ENCODE measurements at places on chromosomes 12 and 14.

DNA sequence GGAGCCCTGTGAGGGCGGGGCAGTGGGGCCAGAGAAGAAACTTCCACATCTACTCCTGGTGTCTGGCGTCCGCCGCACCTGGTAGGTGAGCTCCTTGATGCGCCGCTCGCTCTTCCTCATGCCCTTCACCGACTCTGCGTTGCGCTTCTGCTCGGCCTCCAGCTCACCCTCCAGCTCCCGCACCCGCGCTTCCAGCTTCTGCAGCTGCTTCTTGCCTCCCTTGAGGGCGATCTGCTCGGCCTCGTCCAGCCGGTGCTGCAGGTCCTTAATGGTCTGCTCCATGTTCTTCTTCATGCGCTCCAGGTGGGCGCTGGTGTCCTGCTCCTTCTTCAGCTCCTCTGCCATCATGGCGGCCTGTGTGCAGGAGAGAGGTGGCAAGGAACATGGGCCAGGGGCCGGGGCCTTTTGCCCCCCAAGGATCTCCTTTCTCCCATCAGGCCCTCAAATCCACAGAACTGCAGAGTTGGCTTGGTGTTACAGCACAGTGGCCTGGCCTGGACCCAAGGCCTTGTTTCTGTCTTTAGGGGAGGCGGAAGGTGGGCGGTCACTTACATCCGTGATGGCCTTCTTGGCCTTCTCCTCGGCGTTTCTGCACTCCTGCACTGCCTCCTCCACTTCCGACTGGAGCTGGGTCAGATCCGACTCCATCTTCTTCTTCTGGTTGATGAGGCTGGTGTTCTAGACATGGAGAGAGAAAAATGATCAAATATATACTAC is 7.7 kb downstream of the CMTM5 start:
- DNase-seq = no peak

GRCh38 chr12:6641131-6641530 is 5.4 kb upstream of the LPAR5 start:
- no peak for DNase-seq

DNA sequence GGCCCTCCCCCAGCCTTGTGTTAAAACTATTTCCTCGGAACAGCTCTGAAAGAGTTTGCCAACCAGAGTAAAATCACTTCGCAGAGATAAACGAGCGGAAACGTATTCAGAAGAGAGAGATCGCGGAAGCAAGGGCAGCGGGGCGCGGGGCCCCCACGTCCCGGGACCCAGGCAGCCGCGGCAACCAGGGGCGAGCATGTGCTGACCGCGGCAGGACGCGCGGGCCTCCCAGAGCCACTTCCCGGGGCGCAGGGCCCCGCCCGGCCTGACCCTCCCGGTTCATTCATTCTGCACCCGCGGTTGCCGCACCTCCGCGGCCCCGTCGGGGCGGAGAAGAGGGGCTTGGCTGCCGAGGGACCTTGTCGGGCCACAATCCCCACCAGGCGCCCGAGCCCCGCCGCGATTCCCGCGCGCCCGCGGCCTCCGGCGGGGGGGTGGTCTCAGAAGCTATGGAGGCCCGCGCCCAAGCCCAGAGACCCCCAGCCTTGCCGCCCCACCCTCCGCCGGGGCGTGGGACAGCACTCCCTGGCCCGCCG is 598 bp downstream of the UBE2N start:
- no peak for DNase-seq

GRCh38 chr14:93023039-93023438 is 92.7 kb downstream of the ITPK1 start:
- peak; percentile 42 for DNase-seq

GRCh38 chr12:19005257-19005801 is 124.2 kb upstream of the PLEKHA5 start:
- no peak for DNase-seq

DNA sequence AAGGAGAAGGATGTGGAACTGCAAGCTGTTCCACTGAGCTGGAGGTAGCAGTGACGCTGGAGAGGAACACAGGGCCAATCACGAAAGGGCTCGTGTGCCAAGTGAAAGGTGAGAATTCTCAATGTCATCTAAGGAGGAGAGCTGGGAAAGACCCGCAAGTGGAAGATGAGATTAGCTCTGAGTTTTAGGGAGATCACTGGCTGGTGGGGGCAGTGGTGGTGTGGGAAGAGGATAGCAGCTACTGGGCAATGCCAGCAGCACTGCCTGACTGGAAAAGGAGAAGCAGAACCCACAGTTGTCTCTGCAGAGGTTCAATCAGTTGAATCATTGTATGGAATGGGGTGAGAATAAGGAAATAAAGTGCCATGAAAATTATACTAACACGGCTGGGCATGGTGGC is 27.8 kb downstream of the SLC25A47 start:
- DNase-seq = no peak

DNA sequence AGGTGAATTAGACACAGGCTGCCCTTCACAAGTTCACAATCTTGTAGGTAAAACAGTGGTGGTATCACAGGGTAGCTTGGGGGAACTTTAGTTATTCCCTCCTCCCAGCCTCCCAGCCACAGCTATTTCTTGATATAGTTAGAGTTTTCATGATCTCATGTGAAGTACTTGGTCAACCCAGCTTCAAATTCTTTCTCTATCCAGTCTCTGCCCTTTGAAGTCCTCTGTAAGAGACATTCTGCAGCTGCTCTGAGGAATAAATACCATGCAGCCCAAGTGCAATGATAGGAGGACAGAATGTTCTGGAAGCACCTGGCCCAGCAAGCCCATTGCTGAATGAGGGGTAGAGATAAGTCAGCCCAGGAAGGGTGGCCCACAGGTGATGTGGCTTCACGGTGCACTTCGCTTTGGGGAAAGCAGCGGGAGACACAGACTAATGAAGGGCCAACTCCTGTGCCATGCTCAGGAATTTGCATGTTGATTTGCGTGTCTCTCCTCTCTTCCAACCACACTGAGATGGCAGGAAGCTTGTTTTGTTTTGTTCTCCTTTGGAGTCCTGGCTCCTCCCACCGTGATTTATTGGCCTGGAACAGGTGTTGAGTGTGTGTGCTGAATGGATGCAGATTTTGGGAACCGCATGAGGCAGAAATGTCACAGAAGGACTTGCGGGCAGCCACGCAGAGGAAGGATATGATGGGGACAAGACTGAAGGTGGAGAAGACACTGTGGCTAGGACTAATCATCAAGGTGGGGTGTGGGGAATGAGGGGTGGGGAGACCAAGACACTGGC is 8.0 kb upstream of the TXNRD1 start:
- no peak for DNase-seq

DNA sequence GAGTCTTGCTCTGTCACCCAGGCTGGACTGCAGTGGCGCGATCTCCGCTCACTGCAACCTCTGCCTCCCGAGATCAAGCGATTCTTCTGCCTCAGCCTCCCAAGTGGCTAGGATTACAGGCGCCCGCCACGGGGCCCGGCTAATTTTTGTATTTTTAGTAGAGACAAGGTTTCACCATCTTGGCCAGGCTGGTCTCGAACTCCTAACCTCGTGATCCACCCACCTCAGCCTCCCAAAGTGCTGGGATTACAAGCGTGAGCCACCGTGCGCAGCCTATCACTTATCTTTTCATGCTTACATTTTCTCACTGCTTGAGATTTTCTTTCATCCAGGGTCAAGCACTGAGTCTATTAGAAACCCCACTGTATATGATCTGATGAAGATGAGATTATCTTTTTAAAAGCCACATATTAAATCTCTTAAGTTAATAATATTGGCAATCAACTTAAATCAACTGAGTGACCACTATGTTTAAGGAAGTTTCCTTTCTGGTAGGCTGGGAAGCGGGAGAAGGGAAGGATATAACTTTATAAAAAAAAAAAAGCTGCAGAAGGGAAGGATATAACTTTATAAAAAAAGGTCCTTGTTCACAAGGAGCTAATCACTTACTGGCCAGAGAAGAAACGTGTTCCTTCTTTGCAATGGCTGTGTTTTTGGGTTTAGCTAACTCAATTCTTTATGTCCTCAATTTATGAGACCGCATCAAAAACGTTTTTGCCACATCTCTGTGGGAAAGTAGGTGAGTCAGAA is 1.3 kb upstream of the MDM2 start:
- DNase-seq = no peak

GRCh38 chr12:121034616-121035305 is 4.3 kb downstream of the OASL start:
- DNase-seq = no peak

Data from Jurkat, Clone E6-1 (cell line).